Regular cardiac myocyte (primary cell): ENCODE measurements at places on chromosomes 1 and 21. TPM values are rescaled to one million over a fixed set of nuclear protein-coding genes. Genes with fewer than 3 reads are reported as not detected.

Gene KRTAP19-1
- not detected in 2 replicates for total RNA-seq

Gene GPR37L1
- total RNA-seq: not detected in 2 replicates

Gene PRDM15
- 4.8 and 7.1 TPM in 2 replicates for total RNA-seq

Gene ARHGAP30
- total RNA-seq: not detected in 2 replicates

Gene SORT1
- 7.3 and 24.2 TPM in 2 replicates for total RNA-seq

Gene CHD1L
- 52.3 and 66.5 TPM in 2 replicates for total RNA-seq

Gene S100A1
- total RNA-seq: not detected in 2 replicates

Gene NBPF4
- not detected in 2 replicates for total RNA-seq

Gene EVA1B
- 126 and 177 TPM in 2 replicates for total RNA-seq

Gene TFF3
- total RNA-seq: 0.58 TPM in 1 of 2 replicates, not detected in the other

Gene EFNA1
- 0.19 and 1.4 TPM in 2 replicates for total RNA-seq

Gene OLFML2B
- total RNA-seq: 1.2 and 2.0 TPM in 2 replicates

Gene S100A10
- 50.8 and 85.4 TPM in 2 replicates for total RNA-seq

Gene ERRFI1
- 39.7 and 87.7 TPM in 2 replicates for total RNA-seq

Gene PBX1
- 11.3 and 23.7 TPM in 2 replicates for total RNA-seq

Gene PRDM16
- total RNA-seq: 0.96 and 1.1 TPM in 2 replicates

Gene GNAT2
- total RNA-seq: under 0.01 TPM in 2 replicates

Gene GCLM
- 18.3 and 25.3 TPM in 2 replicates for total RNA-seq

Gene EPHB2
- 1.2 and 2.3 TPM in 2 replicates for total RNA-seq

Gene WDR26
- 38.5 and 58.6 TPM in 2 replicates for total RNA-seq

Gene NIPAL3
- total RNA-seq: 59.4 and 66.8 TPM in 2 replicates

Gene SYT2
- under 0.01 TPM in 1 of 2 replicates, not detected in the other for total RNA-seq
